ENCODE measurements at places on chromosomes 3 and 15.

GRCh38 chr15:51144021-51144532 lies 49.4 kb upstream of the TNFAIP8L3 start:
- peak; percentile 72 for DNase-seq

DNA sequence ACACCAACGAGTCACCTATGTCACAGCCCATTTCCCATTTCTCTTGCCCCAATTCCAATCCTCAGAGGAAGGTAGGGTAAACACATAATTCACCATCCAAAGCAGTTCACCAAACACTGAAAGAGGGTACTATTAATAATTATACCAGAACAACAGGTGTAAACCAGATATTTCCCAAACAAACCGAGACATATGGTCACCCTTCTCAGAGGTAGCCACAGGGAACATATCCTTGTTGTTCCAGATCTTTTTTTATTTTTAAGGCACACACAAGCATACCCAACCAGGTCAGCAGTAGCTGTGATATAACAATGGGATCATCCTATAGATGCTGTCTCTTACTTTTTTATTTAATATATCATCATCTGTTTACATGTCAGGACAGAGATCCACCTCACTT lies 24.7 kb downstream of the MAGI1 start:
- DNase-seq: no peak

DNA sequence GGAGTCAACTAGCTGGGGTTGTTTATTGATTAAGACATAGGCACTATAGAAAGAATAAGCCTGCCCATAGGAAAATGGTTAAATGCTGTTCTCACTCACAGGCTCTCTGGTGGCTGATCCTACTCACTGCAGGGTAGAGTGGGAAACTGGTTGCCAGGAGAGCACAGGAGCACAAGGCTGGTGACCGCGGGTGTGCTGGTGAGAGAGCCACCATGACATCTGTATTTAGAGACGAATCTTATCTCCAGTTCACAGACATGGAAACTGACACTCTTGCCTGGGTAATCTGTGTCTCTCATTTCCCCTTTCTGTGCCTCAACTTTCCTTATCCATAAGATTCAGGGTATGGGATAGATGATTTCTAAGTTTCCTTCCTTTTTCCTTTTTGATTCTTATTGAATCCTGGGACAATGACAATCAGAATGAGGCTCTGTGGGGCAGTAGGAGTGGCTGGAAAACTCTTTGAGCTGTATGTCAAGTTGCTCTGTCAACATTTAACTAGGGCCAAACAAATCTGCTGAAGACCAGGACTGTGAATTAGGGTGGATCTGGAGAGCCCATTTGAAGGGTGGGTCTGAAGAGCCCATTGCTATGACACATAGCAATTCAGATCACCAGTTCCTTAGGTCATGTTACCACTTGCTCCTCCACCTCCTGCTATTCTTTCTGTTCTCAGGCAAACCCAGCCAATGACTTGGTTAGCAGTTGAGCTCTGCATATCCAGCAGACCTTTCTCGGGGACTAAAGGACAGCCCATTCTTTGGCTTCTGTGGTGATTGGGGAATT lies 286.1 kb upstream of the TBL1XR1 start:
- no peak for DNase-seq

- DNase-seq: no peak
Measured at GRCh38 chr15:74314795-74315438, 52.5 kb downstream of the CYP11A1 start.

DNA sequence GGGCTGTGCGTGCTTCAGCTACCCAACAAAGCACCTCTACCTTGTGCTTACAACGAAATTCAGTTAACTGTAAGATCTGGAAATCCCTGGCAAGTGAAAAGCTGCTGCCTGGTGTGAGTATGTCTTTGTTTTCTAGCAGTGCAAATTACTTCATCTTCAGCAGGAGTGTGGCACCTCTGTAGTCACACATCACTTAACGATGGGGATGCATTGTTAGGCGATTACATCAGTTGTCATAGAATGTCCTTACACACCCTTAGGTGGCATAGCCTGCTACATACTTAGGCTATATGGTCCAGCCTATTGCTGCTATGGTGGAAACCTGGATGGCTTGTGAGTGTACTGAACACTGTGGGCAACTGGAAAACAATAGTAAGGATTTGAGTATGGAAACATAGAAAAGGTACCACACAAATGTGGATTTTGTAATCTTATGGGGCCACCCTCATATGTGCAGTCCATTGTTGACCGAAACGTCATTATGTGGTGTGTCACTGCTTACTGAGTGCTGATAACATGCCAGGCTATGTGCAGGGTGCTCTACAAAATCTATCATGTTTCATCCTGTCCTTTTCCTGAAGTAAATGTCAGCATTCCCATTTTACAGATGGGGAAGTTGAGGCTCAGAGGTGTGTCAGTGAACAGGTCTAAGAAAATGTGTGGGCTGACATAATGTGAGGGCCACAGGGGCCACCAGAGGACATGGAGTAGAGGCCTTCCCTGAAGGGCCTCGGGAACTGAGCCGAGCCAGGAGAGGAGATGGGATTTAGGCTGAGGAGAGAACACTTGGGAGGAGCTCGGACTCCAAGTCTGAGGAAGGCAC lies 173.5 kb downstream of the VGLL4 start:
- peak; percentile 16 for DNase-seq

GRCh38 chr3:187016639-187017345 lies 86.5 kb downstream of the ST6GAL1 start:
- DNase-seq: peak; percentile 35

- no peak for DNase-seq
Measured at GRCh38 chr3:187274977-187275338, 16.6 kb downstream of the MASP1 start.

DNA sequence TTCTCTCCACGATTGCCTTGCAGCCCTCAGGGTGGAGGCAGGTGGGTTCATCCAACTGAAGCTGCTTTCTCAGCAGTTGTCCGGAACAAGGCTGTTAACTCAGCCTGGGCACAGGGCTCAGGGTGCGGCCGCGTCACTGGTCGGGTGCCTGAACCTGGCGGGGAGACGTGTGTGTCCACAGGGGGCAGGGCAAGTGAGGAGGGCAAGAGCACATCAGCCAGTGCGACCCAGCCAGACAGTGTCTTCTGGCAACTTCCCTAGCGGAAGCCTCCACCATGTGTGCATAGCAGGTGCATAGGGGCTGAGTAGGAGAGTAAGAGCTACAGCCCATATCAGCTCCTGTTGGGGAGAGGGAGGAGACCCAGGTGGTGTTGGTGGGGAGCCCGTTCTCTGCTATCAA lies 150.4 kb upstream of the THRB start:
- no peak for DNase-seq

DNA sequence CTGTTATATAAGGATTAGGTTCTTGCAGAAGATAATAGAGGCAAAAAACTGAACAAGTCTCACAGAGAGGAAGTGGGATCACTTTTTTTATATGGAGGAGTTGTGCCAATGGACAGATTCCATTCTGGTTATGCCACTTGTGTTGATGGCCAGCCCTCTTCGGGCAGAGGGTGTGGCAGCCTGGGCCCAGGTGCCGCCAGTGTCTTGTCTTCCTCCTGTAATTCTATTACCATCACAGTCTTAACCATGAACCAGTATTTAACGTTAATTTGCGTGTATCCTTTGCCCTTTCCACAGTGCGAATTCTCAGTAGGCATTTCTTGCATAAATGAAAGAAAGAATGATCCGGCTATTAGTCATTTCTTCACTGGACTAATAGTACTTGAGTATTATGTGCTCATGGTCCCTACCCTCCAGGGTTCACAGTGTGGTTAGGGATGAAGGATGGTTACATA lies 7.0 kb upstream of the USP4 start:
- peak; percentile 82 for DNase-seq

DNA sequence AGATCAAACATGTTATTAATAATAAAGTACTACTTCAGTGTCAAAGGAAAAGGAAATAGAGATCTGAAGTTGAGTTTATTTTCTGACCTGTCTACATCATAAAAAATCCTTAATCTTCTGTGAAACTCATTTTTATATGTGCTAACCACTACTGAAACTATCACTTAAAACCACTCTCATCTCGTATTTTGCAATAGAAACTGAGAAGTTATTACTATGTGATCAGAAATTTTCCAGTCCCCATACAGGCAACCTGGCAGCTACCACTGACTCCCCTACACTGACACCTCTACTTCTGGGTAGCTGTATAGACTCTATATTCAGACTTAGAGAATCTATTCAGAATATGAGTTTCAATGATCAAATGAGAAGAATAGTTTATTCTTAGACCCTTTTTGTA lies 8.3 kb downstream of the HDGFL3 start:
- DNase-seq: no peak

DNA sequence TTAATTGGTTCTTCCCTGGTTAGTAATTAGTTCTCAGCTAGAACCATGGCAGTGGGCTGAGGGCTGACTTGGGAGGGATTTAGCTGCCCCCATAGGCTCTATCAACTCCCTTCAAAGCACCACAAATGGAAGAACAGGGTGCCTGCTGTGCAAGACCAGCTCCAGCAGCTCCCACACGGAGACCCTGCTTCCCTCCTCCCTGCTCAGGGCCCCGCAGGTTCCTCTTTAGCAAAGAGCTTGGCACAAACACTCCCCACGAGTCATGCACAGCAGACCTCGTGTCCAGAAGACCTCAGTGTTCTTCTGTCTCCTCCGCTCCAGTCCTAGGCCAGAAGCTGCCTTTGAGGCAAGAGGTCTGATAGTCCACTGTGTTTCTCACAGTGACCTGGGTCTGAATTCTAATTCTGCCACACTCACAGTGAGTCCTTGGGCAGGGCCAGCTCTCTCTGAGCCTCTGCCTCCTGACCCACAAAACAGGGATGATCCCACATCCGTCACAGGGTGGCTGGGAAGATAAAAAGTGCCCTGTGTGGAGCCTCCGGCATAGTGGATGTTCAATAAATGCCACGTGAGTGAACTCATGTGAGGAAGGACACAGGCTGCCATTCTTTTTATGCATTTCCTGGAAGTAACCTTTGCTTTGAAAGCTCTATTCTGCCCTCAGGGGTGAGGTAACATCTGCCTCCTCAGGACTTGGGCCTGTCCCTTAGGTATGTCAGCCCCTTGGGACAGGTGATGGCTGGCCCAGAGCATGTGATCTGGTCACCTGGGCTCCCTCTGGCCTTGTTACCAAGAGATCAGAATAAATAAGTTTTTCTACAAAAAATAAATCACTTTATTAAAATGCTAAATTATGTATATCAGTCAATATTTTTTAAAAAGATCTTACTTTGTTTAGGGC lies 7.6 kb downstream of the RAB6B start:
- DNase-seq: peak; percentile 44

GRCh38 chr3:119557192-119557876 lies 2.1 kb downstream of the CD80 start:
- DNase-seq: no peak

DNA sequence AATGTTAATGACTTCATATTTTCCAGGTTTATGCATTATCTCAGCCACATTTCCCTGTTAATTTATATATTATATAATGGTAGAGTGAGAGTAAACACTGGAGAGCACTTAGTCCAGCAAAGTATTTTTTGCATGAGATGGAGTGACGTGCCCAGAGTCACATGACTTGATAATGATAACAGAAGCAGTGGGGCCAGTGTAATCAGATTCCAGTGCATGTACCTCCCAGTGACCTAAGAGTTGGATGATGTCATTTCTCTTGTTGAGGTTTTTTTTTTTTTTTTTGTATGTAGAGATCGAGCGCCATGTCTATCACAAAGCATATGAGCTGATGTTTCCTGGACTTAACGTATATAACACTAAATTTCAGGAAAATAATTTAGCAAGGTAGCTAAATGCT lies 375.3 kb downstream of the CNTN6 start:
- DNase-seq: no peak

DNA sequence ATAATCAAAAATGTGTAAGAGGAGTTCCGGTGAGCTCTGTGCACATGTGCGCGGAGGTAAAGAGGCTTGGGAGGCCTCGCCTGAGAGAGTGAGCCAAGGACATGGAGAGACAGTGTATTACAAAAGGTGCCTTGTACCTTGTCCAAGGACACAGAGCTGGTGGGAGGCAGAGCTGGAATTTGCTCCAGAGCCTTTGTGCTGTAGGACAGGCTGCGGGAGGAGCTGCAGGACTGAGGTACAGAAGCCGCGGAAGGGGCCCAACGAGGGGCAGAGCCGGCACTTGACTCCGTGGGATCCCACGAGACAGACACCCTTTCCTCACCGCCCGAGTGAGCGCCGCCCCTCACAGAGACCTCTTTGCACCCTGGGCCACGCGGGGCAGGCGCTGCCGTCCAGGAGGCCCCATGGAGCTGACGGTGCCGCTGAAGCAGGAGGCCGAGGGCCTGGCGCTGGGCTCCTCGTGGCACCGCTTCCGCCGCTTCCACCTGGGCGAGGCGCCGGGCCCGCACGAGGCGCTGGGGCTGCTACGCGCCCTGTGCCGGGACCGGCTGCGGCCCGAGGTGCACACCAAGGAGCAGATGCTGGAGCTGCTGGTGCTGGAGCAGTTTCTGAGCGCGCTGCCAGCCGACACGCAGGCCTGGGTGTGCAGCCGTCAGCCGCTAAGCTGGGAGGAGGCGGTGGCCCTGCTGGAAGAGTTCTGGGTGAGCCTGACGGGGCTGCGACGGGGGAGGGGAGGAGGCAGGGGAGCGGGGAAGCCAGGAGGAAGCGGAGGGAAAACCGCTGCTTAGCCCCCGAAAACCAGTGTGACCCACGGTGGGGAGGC lies 68.7 kb downstream of the SLTM start:
- DNase-seq: peak; percentile 56

GRCh38 chr3:110598847-110599490 lies 472.6 kb upstream of the NECTIN3 start:
- DNase-seq: peak; percentile 51

DNA sequence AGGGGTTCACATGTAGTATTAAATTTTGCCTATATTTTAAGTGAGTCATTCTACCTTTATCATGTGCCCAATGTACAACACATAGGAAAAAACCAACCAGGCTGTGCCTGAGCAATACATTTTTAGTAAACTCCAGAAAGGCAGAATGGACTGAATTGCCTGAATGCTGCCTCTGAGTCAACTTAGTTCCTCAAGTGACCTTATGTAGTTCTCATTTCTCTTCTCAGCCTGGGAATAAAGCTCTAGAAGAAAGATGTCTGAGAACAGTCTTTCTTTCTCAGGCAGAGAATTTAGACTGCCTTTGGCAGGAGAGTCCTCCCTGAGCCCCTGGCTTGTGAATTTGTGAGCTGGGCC lies 13.0 kb downstream of the ST3GAL6 start:
- DNase-seq: no peak

DNA sequence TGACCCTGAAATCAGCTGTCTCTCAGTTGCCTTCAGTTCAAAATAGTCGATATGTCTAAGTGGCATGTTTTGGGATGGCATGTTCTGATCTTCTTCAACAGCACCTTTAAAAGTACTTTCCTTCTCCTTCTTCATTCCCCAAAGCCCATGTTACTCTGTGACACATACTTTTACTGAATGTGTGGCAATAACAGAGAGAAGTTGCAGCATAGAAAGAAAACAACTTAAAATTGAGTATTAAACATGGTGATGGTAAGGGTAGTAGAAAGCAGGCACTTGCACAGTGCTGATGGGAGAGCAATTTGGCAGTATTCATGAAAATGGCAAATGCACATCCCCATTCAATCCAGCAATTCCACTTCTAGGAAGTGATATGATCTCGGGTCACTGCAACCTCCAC lies 12.3 kb upstream of the ULK4 start:
- DNase-seq: peak; percentile 46

GRCh38 chr3:183775781-183776180 lies 49.6 kb downstream of the MAP6D1 start:
- peak; percentile 1 for DNase-seq

- DNase-seq: peak; percentile 28
Measured at GRCh38 chr3:192409201-192409837, 318.0 kb downstream of the FGF12 start.
